SK-N-MC (cell line): ENCODE measurements at places on chromosomes 4 and X.

GRCh38 chr4:42768125-42768748 lies 111.3 kb upstream of the ATP8A1 start:
- no peak for DNase-seq

- DNase-seq: peak; percentile 14
These were observed 339.5 kb downstream of the DHX15 start for GRCh38 chr4:24244663-24245490.

- DNase-seq: no peak
These were observed 71.5 kb downstream of the ACOX3 start for GRCh38 chr4:8368998-8369397.

- no peak for DNase-seq
These were observed 8.2 kb downstream of the FAM184B start for GRCh38 chr4:17773135-17773698.

DNA sequence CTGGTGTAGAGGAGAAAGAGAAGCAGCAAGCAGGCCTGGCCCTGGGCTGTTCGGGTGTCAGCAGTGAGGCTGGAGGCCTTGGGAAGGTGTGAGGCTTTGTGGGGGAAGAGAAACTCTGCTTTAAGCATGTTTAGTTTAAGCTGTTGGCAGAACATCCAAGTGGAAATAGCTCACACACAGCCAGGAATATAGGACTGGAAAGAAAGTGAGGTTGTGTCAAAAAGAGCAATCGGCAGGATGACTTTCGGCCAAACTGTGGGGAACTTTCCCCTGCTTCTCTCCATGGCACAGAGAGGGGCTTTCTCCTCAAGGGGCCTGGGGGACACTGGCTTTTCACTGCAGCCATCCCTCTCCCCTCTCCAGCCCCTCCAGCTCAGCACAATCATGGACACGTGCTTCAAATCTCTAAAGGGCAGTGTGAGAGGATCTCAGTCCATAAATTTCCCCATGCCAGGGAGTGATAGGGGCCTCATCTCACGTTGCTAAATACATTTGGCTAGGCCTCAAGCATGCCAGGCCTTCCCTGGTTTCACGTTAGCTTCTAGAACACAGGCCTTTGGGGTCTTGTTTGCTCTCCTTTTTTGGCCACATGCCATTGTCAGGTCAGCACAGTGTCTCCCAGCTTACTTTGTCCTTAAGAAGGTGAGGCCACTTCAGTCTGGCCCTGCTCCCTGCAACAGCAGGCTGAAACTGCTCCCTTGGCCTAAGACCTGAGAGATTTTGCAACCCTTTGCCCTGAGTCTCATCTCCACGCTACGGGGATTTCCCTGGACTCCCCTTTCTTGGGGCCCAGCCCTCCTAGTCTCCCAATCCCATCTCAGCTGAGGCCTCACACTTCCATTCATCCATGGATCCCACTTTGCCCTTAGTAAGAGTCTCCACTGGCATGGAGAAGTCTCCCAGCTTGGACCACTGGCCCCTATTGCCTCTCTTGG lies 8.3 kb upstream of the CITED1 start:
- no peak for DNase-seq

- DNase-seq: no peak
These were observed 5.0 kb downstream of the CCNQ start for GRCh38 chrX:153593811-153594500.

GRCh38 chr4:180578175-180578574 lies 1665.0 kb upstream of the TENM3 start:
- DNase-seq: no peak

- DNase-seq: no peak
These were observed 62.3 kb downstream of the ACOX3 start for GRCh38 chr4:8378101-8378724.
